Inflammatory macrophage treated with lipopolysaccharide for 4 hours (primary cell): ENCODE measurements at places on chromosomes 5 and 9.

DNA sequence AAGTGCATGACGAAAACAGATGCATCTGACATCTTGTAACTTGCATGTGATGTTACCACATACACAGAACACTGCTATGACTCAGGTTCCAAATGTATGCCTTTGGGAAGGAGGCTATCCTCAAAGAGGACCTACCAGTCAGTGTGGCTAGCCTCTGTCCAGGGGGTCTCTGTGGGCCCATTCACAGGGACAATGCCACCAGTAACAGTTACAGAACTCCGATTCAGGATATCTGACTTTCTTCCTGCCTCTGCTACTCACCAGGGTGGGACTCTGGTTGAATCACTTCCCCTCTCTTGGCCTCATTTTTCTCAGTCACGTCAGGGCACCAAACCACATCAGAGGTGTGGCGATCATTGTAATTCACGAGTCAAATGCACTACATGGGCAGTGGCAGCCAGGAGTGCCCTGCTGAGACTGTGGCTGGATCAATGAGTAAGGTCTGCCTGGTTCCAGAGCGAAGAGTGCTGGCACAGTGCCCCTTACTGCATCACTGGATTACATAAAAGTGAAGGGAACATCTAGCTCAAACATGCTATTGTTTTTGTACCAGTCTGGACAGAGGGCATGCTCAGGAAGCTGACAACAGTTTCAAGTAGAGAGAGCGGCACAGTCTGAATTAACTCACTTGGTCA lies 13.2 kb downstream of the ATOX1 start:
- peak; percentile 89 for DNase-seq

DNA sequence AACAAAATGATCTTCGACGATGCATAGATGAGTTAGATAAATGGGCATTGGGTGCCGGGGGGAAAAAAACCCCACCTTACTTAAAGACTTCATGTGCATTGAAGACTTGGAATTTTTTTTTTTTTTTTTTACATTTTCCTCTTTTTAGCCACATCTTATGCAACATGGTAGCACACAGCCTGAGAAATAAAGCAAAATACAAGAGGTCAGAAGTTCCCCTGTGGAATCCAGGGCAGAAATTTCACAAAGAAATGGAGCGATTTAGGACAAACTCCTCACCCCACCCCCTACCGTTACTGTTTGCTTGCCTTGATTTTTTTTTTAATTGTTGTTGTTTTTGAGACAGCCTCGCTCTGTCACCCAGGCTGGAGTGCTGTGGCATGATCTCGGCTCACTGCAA lies 153.2 kb downstream of the GOLPH3 start:
- DNase-seq: peak; percentile 45

- DNase-seq: no peak
These were observed 70.4 kb downstream of the SCAMP1 start for GRCh38 chr5:78430866-78431265.

DNA sequence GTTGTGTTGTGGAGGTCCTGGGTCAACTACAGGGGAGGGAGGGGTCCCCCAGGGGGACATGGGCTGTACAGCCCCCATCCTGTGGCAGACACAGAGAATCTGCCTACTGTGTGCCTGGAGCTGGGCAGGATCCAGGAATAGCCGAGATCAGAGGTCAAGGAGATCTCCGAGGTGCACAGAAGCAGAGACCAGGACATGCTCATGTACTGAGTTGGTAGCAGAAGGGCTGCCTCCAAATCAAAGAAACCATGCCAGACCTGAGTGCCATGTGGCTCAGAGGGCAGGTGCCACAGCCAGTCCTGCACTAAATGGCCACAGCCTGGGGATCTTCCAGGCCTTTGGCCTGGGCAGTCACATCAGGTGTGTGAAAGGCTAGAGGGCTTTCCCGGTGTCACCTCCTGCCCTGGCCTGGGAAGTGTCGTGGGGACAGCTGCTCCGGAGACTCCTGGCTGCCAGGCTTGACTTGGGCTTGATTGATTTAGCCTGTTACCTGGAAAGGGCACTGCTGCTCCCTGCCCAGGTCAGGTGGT lies 27.8 kb downstream of the GSN start:
- DNase-seq: no peak

DNA sequence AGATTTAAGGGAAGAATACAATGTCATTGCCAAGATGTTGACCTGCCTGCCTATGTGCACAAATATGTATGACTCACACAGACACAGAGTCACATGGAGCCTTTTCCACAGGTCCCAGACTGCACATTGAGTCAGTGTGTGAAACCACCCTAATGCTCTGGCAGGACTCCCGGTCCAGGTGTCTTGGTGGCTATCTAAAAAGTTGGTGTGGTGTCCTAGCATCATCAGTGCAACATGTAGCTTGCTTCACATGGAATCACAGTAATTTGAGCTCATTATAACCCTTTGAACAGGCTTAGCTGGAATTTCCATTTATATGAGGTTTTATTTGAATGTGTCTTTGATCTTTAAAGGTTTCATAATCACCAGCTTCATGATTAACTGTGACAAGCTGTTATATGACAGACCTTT lies 10.7 kb downstream of the IFNA5 start:
- peak; percentile 15 for DNase-seq

- no peak for DNase-seq
These were observed 5.3 kb upstream of the ZNF367 start for GRCh38 chr9:96423322-96423984.

GRCh38 chr9:123851851-123852250 lies 78.1 kb downstream of the DENND1A start:
- DNase-seq: no peak

DNA sequence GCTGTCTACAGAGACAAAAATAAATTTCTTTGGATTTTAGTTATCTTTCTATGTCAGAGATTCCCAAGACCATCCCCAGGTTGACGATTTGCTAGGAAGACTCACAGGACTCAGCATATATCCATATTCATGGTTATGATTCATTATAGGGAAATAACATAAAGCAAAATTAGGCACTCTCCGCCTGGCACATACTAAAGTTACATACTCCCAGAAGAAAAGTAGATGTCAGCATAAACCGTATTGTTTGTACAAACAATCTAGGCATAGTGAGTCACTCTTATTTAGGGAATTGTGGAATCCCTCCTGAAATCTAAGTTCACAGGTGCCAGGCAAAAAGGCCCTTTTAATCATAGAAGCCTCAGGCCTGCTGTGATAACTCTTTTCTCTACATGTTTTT lies 62.9 kb downstream of the INSL6 start:
- no peak for DNase-seq

GRCh38 chr5:96048763-96049162 lies 87.1 kb upstream of the ELL2 start:
- no peak for DNase-seq

DNA sequence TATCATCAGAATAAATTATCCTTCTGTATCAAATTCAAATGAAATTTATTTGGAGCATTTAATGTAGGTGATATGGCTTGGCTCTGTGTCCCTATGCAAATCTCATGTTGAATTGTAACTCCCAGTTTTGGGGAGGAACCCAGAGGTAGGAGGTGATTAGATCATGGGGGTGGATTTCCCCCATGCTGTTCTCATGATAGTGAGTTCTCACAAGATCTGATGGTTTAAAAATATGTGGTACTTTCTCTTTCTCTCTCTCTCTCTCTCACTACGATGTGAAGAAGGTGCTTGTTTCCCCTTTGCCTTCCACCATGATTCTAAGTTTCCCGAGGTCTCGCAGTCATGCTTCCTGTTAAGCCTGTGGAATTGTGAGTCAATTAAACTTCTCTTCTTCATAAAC lies 678.4 kb upstream of the RGMB start:
- no peak for DNase-seq

DNA sequence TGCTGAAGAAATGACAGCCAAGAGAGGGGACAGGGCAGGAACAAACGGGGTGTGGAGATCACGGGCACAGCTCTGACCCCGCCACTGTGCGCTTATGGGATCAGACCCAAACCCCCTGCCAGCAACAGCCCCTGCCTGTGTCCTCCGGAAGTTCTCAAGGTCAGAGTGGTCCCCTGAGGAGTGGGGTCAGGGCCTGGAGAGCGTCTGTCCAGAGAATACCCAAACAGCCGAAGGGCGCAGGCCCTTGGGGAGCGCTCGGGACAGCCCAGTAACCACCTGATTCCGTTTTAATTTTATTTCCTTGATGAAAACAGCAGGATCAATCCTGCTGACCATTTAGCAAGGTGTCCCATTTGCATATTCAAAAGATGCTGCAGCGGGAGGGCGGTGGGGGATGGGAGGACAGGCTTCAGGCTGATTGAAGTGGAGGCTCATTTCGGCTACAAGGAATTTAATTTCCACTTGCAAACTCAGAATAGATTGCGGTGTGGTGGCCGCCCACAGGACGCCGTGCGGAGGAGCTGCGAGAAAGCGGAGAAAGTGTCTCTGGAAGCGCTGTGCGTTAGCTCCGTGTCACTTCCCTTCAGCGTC lies 32.6 kb upstream of the TMEM250 start:
- no peak for DNase-seq

DNA sequence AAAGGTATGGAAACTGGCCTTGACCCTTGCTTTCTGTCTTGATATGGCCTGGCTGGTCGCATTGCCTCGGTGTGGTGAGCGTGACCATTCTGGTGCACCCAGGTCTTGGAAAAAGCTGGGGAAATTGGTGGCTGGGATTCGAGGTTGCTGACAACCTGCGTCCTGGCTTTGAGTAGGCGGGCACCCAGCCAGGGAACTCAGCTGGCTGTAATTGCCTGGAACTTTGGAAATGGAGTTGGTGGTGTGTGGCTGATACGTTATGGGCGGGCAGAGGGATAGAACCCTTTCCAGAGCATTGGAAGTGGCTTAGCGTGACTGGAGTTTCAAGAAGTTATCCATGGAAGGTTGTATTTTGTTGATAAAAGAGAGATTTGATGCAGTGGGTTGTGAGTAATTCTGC lies 35.2 kb downstream of the KCNMB1 start:
- no peak for DNase-seq
